ENCODE measurements at places on chromosomes 1 and 21.

- no peak for DNase-seq
These were observed 32.4 kb upstream of the ZSWIM5 start for GRCh38 chr1:45238846-45239245.

DNA sequence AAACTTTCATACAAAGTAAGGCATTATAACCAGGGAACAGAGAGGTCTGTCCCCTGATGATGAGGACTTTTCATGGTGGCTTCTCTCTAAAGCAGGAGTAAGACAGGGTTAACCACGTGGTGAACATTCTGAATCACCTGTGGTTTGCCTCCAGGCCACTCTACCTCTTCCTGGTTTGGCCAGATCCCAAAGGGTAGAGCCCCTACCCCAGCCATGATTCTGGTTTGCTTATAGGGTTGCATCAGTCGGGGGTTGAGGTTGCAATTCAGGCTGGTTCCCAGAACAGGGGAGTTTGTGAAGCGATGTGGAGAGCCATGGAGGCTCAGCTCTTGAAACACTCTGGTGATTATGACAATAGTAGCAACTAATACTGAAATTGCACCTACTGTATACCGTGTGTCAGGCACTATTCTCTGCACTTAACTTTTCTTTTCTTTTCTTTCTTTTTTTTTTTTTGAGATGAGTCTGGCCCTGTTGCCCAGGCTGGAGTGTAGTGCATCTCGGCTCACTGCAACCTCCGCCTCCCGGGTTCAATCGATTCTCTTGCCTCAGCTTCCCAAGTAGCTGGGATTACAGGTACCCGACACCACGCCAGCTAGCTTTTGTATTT lies 8.3 kb downstream of the CNR2 start:
- peak; percentile 48 for DNase-seq

DNA sequence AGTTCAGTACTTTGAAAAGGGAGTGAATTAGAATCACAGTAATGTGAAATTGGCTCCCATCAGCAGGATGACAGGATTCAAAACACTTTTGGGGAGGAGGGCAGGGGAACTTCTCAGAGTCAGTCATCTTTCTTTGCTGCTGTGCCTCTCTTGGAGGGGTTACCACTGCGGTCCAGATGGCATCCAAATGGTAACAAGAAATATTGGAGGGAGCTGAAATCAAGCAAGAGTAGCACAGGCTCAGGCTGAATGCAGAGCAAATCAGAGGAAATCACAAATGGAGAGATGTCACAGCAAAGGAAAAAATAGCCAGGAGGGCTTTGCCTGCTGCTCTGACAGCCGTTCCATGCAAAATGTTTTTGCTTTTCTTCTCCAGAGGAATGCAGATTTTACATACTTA lies 75.0 kb upstream of the C8B start:
- DNase-seq: no peak

GRCh38 chr1:37474697-37475379 lies 458 bp downstream of the ZC3H12A start:
- peak; percentile 48 for DNase-seq

- DNase-seq: no peak
These were observed 495.8 kb upstream of the ADAMTS5 start for GRCh38 chr21:27462726-27463125.

DNA sequence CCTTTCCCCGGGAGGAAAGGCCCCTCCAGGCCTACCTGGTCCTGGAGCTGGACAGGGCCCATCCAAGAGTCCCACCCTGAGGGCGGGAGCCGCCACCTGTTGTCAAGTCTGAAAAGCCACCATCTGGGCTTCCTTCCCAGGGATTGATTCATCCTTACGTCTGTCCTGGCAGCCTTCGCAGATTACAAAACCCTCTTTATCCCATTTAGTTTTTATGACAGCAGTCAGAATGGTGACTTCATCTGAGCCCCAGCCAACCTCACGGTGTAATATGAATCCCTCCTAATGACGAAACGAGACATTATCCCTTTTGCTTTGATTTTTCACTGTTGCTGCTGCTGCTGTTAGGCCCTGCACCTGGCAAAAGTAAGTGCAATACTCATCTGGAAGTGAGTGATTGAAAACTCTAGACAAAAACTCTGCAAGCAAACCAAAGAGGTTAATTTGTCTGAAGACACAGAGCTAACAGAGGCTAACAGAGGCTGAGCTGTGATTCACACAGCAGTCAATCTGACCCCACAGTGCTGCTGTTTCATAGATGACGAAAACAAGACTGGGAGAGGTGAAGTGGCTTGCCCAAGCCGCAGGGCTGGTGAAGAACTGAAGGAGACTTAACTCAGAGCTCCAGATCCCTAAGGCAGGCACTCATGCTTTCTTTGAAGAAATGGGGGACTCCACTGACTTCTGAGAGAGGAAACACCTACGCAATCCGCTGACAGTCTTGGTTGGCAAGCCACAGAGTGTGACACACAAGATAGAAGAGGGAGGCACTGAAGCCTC lies 30.0 kb upstream of the S100A7 start:
- no peak for DNase-seq

GRCh38 chr21:37446552-37446951 lies 80.0 kb downstream of the DYRK1A start:
- DNase-seq: no peak

- no peak for DNase-seq
These were observed 98.0 kb downstream of the TGFBR3 start for GRCh38 chr1:91787919-91788318.

DNA sequence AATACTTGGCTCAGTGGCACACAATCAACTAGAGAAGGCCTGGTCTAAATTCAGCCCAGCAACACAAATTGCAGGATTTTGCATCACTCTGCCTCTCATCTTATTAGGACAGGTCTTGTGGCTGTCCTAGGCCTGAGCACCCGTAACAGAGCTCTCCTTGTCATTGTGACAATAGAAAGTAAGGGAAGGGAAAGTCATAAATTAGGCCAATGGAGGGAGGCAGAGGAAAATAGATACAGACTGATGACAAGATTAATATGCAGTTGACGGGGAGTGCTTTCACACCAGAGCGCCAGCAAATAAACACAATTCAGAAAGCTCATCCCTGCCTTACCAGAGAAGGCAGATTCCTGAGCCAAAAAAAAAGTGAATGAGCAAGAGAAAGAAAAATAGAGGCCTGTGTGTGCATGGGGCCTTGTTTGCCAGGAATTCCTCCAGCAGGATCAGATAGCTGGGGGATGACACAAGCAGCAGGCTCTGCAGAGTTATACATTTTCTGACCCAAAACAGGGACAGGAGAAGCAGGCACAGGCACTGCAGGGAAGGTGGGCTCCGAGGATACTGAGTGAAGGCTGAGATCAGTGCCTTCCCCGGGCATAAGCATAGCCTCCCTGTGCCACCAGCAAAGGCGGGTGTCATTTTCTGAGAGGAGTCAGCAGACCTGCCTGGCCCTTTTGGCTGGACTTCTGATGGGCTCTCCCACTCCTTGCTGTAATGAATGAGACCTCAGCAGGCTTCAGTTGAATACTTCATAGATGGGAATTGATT lies 110.0 kb upstream of the SPAG17 start:
- DNase-seq: no peak

DNA sequence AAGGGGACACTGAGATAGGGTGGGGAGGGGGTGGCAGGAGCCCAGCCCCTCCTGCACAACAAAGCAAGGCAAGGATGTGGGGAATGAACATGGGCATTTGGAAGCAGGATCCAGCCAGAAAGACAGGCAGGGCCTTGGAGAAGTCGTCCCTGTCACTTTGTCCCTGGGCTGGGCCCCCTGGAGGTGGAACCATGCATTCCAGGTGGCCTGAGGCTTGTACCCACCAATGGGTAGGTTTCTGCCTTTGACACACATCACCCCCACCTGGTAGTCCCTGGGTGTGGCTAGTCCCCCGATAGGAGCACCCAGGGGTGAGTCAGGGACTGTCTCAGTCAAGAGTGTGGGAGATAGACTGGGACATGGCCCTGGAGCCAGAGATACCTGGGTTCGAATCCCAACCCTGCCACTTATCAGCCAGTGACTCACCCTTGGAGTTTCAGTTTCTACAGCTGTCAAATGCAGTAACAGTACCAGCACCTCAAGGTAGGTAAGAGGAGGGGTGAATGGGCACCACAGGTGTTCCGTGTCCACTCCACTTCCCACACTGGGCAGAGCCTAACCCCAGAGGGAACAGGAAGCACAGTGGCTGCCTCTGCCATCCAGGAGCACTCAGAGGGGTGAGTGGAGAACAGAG lies 10.0 kb downstream of the PLA2G2D start:
- no peak for DNase-seq

DNA sequence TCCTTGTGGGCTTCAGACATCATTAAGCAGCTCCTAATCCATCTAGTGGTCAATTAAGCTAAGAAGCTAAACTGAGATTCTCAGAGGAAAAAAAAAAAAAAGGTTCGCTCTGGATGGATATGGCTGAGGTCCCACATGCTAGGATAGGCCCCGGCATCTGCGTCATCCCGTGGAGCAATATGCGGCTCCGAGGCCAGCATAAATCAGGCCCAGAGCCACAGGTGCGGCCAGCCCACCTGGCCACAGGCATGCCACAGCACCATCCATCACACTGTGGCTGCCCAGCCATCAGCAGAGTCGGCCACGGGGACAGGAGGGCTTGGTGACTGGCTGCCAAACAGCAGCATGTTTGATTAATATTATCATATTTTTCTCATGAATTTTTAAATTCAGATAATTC lies 106.9 kb upstream of the TIAM1 start:
- no peak for DNase-seq

All from stimulated activated CD4-positive, alpha-beta T cell treated with anti-CD3 and anti-CD28 coated beads, Interleukin-15, amount 100 ng/mL, for 24 hours (primary cell).